Psoas muscle (tissue), 8 donors: ENCODE measurements at places on chromosomes 5 and 9. TPM values are rescaled to one million over a fixed set of nuclear protein-coding genes. Genes with fewer than 3 reads are reported as not detected.

Gene FOXD4L6
- not detected for total RNA-seq

DNA sequence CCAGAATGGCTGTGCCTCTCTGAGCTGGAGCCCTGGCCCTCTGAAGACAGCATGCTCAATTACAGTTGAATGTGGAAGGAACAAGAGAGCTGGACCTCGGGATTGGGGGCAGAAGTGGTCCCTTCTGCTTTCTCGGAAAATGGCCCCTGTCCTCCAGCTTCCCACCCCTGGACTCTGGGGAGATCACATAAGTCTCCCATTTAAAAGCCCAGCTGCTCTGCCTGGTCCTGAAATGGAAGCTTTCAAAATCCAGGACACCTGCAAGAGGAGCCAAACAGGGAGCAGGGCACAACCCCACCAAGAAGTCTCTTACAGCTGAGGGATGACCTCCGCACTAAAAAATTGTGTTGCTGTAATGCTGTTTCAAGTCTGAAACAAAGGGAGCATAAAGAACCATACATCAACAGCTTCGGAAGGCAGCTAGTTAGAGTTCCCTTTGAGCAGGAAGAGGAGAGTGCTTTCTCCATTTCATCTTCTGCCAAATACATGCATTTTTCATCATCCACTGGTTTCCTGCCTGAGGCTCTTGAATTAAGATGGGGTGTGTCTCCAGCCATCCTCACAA is 48.2 kb downstream of the TGFBI start:
- DNase-seq = no peak

GRCh38 chr9:113298924-113299770 is 4.0 kb downstream of the RNF183 start:
- no peak for DNase-seq

DNA sequence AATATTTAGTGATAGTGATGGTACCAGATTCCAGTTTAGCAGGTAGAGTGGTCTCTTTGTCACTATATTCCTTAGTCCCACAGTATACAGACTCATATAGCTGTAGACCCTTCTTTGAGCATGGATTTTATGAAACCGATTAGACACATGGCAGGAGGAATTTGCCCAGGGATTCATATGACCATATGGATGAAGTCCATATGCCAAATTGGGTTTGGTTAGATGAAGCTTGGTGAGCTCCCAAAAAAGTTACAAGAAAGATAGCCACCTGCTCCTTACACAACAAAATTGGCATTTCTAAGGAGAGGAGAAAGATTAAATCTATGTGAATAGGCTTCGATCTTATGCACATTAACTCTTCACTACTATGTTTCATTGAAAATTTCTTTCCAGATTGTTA is 211.4 kb downstream of the CWC27 start:
- no peak for DNase-seq

DNA sequence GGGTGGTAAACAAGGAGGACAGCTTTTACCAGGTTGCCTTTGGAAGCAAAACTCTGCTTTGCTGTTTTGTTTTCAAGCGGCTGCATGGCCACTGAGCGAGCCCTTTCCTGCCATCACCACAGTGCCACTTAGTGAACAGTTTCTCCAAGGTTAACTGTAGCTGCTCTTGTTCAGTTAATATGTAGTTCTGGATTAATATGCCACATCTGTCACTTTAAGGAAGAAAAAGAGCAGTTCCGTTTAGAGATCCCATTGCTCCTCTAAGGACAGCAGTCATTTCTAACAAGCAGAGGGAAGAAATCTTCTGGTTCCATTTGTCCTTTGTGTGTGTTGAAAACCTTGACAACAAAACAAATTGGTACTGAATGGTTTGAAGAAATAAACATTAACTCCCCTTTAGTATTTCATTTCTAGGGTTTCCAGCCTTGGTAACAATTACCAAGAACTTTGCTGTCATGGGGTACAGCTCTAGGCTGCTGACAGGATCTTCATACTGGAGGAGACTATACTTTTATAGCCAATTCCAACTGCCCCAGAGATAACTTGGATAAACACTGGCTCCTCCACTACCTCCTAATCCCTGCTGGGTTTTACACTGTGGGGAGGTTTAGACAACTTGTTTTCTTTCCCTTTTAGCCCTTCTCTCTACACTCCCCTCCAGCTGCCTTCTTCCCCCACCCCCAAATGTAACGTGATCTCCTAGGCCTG is 10.3 kb upstream of the ABL1 start:
- DNase-seq = no peak
